Fibroblast of lung (primary cell): ENCODE measurements at places on chromosomes 6 and 20. TPM values are rescaled to one million over a fixed set of nuclear protein-coding genes. Genes with fewer than 3 reads are reported as not detected.

TMEM14A gene
- total RNA-seq: 27.5 and 38.3 TPM in 2 replicates

MUC21 gene
- not detected in 2 replicates for total RNA-seq

LY6G6F gene
- total RNA-seq: not detected in 2 replicates

LINC00237 gene
- total RNA-seq: not detected in 2 replicates

PI16 gene
- total RNA-seq: 0.26 TPM in 1 of 2 replicates, not detected in the other

FOXQ1 gene
- total RNA-seq: 2.0 and 2.1 TPM in 2 replicates

ADAT2 gene
- total RNA-seq: 4.1 and 5.0 TPM in 2 replicates

WFDC5 gene
- not detected in 2 replicates for total RNA-seq
